Cortex of kidney (tissue), 1 donor: ENCODE measurements at places on chromosomes 11 and 22.

- DNase-seq: no peak
These were observed 3.0 kb upstream of the MYBPC3 start for GRCh38 chr11:47355283-47356128.

- DNase-seq: no peak
These were observed 759 bp downstream of the ROBO4 start for GRCh38 chr11:124896821-124897391.

DNA sequence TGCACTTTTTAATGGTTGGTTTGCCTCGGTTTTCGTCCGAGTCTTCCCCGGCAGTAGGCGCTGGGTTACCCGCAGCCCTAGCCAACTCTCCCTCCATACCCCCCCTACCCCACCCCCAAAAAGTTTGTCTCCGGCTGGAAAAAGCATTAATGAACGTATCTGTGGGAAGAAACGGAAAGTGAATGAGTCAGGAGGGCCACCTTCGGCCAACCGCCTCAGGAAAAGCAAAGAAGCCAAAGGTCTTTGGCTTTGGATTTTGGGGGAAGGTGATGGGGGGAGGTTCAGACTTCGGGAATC is 508 bp upstream of the FLI1 start:
- no peak for DNase-seq

DNA sequence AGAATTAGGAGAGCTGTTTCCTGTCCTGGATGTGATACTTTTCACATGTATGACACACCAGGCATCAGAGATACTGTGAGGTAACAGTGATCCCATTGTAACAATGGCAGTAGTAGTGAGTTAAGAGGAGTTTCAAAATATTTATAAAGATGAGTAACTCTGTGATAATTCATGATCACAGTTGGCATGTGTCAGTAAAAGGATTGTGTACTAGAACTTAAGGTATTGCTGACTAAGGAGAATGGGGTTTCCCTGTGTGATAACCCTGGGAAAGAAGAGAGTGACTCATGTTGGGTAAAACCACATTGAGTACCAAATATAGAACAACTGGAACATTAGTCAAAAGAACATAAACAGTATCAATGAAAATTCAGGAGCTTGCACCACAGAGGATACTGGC is 22.9 kb upstream of the SLC5A1 start:
- DNase-seq: no peak

- no peak for DNase-seq
These were observed at the start of gene TTC9C for GRCh38 chr11:62728171-62728988. Gene TTC9C, plus strand, starts transcription at chr11:62728486. Its CDS starts 363 bp downstream, at chr11:62728849.

- no peak for DNase-seq
These were observed 15.3 kb downstream of the TUG1 start for GRCh38 chr22:30984317-30984716.

GRCh38 chr11:113572136-113572735 is 97.0 kb upstream of the DRD2 start:
- no peak for DNase-seq

DNA sequence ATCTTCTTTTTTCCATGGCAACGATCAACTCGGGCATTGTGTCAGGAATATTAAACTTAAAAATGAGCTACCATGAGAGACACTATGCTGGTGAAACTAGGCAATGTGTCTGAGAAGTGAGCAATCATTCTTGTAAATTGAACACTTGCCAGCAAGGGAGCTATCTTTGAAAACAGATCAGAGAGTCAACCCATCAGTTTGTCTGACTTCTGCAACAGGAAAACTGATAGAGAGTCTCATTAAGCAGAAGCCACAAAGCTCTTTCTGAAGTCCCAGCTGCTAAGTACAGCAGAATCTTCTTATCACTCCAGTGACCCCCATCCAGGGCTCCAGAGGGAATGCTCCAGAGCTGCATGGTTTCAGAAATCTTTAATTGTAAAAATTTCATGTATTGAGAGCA is 114.7 kb downstream of the MSANTD4 start:
- DNase-seq: no peak

DNA sequence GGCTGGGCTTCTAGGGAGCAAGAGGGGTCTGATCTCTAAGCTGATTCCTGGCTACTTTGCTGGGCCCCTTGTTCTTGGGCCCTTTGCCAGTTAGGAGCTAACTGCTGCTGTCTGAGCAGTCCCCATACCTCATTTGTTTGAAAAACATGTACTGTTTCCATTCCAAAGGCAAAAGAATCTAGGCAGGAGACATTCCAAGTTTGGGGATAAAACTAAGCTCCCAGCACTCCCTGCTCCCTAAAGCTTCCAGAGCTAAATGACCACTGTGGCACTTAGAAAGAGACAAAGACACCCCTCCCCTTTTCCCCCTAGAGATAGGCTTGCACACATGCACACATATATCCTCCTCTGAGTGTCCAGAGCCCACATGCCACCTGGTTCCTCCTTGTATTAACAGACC is 22.7 kb upstream of the RRM1 start:
- DNase-seq: no peak

DNA sequence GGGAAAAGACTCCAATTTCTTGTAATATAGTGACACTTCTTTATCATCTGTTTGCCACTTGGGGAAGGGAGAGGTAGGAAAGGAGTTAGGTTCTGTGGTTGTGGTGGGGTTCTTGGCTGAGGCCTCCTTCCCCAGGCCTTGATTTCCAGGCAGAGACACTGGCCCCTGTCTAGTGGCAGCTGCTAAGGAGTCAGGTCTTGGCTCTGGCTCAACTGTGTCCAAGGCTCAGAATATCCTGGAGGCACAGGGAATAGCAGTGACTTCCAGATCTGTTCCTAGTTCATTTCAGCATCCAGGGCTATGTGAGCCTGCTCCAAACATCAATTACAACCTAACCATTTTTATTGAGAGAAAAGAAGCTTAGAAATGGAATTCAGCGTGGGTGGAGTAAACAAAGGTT is 29.5 kb downstream of the PPFIBP2 start:
- DNase-seq: no peak

- DNase-seq: no peak
These were observed 602.1 kb downstream of the SOX6 start for GRCh38 chr11:15754221-15754620.

GRCh38 chr11:59426361-59427067 is at the start of gene OR5A2:
Gene OR5A2, minus strand, starts transcription at chr11:59426413. Its CDS starts 3,460 bp downstream, at chr11:59422953.
- no peak for DNase-seq

DNA sequence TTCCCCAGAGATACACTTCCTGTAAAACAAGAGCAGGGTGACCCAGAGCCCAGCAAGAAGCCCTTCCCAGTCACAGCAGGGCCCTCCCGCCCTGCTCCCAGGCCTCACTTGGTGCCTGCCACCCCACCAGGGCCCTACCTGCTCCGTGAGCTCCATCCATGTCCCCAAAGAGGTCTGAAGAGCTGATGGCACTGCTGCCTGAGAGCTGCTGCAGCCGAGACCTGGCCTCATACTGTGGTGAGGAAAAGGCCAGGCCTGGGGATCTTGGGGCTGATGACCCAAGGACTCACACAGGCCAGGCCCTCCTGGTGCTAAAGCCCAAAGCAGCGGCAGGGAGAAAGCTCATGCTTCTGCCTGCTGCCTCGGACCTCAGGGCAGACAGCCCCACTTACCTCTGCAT is 10.3 kb downstream of the ARFGAP2 start:
- DNase-seq: no peak

GRCh38 chr11:14202251-14203196 is 156.5 kb downstream of the RRAS2 start:
- no peak for DNase-seq

DNA sequence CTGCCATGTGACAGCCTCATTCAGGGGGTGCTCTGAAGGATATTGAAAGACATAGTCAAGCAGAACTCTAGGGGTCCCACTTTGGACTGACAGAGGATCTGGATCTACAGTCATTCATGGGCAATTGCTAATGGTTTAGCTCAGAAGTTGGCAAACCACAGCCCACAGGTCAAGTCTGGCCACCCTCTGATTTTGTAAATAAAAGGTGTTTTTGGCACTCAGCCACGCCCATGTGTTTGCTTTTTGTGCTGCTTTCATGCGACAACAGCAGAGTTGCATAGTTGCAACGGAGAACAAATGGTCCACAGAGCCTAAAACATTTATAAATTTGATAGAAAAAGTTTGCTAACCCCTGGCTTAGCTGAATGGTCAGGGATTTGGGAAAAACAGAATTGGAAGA is 41.7 kb downstream of the RPS6KA4 start:
- DNase-seq: no peak

DNA sequence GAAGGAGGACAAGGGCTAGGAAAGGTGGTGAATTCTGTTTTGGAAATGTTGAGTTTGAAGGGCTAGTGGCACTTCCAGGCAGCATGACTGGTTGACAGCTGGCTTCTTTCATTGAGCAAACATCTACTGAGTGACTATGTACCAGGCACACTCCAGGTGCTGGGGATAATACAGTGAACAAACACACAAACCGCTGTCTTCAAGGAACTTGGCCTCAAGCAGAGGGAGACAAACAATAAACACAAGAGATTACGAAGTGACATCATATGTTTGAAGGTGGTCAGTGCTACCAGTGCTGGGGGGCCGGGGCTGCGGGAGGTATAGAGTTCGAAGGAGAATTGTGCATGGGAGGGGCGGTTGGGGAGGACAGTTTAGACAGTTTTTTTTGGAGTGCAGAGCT is 197.0 kb upstream of the SORL1-AS1 start:
- no peak for DNase-seq

GRCh38 chr11:46469926-46470325 is 78.3 kb upstream of the CHRM4 start:
- DNase-seq: no peak

DNA sequence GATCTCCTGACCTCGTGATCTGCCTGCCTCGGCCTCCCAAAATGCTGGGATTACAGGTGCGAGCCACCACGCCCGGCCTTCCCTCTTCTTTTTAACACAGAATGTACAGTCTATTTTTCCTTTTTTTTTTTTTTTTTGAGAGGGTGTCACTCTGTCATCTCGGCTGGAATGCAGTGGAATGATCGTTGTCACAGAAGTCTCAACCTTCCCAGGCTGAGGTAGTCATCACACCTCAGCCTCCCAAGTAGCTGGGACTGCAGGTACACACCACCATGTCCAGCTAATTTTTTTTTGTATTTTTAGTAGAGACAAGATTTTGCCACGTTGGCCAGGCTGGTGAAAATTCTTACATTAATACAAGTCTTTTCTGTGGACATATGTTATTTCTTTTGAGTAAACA is 13.1 kb downstream of the PPP6R2 start:
- DNase-seq: no peak

DNA sequence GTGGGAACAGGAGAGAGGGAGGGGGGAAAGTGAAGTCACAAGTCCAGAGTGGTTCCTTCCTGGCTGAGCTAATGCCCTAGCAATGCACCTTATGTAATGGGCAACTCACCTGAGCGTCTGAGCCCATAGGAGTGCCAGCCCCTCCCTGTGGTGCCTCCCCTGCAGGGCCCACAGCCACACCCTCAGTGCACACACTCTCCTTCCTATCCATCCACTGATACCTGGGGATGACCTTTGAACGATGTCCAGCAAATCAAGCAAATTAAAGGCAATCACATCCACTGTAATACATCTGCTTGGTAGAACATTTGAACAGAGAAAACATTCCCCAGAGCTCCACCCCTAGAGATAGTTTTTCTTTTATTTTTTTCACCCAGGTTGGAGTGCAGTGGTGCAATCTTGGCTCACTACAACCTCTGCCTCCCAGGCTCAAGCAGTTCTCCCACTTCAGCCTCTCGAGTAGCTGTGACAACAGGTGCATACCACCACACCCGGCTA is 19.6 kb upstream of the MICAL2 start:
- DNase-seq: no peak

DNA sequence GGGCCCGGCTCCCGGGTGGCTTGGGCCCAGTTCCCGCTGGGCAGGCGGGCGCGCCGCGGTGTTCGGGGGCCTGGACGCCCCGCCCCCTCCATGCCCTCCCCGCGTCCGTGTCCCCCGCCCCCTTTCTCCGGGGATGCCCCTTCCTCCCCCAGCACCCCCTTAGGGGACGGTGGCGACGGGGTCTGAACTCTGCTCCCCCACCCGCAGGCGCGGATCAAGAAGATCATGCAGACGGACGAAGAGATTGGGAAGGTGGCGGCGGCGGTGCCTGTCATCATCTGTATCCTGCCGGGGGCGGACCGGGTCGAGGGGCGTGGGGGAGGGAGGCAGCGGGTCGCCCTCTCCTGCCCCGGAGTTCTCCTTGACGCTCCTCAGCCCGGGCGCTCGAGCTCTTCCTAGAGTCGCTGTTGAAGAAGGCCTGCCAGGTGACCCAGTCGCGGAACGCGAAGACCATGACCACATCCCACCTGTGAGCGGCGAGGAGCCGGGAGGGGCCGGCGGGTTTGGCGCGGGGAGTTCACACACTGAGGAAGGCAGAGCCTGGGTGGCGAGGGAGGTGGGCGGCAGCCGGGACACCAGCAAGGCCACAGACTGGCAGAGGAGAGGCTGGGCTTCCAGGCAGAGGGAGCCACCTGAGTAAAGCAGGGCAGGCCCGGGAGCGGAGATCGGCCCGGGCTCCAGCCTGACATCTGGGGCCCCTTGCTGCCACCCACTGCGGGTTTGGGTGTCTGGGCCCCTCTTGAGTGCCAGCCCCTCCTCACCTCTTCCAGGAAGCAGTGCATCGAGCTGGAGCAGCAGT is 546 bp downstream of the DRAP1 start:
- no peak for DNase-seq

DNA sequence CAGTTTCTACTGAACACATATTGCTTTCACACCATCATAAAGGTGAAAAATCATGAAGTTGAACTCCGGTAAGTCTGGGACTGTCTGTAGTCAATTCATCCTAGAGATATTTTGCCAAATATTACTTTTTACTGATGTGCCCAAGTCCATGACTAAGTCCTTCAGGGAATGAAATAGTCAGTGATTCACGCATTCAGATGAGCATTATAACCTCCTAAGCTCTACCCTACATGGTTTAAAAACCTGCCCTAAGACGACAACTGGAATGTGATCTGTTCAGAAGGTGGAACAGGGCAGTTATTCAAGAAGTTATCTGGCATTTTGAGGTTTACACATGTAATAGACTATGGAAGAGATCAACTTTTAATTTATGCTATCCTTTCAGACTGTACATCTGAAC is 125.6 kb downstream of the TRPC6 start:
- DNase-seq: no peak

GRCh38 chr11:1296287-1296686 is 13.1 kb downstream of the TOLLIP start:
- no peak for DNase-seq

DNA sequence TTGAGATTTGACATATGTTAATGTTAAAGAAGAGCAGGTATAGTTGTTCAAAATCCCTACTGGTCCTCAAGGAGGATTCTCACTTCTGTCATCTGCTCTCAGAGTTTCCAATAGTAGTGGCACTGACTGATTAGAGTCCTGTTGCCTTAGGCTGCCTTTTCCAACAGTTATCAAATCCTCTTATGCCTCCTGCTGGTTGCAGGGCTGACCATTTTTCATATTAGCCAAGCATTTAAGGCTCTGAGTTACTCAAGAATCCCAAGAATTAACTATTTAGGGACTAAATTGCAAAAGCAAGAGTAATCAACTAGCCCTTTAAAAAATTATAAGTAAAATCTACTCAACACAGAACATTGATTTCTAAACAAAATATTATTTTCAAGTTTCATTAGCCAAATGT is 212.0 kb upstream of the CHORDC1 start:
- DNase-seq: no peak

- no peak for DNase-seq
These were observed 792 bp upstream of the SBF1 start for GRCh38 chr22:50475652-50476002.

GRCh38 chr11:114479331-114479730 is 40.1 kb downstream of the REXO2 start:
- DNase-seq: no peak

GRCh38 chr11:69425444-69425843 is 56.0 kb upstream of the LINC01488 start:
- no peak for DNase-seq

GRCh38 chr11:77968337-77968736 is 26.1 kb downstream of the INTS4 start:
- no peak for DNase-seq

GRCh38 chr11:28964811-28965210 is 856.6 kb downstream of the METTL15 start:
- no peak for DNase-seq
